Sciatic nerve (tissue), 2 donors: ENCODE measurements at places on chromosomes 16 and 17. TPM values are rescaled to one million over a fixed set of nuclear protein-coding genes. Genes with fewer than 3 reads are reported as not detected.

Gene SLC38A8
- not detected for total RNA-seq

Gene OR3A2
- 0.67 TPM for total RNA-seq

Gene FBXL16
- 6.5 TPM for total RNA-seq

Gene IL17C
- total RNA-seq: not detected

Gene HOXB8
- 0.98 TPM for total RNA-seq

Gene LPO
- total RNA-seq: not detected

Gene ABCA9
- total RNA-seq: 118 TPM

Gene ABCA5
- 39.4 TPM for total RNA-seq

Gene NECAB2
- total RNA-seq: 0.80 TPM

Gene APOBR
- 2.9 TPM for total RNA-seq

Gene PCGF2
- 56.2 TPM for total RNA-seq

Gene CDK5R1
- total RNA-seq: 1.3 TPM

Gene MC1R
- total RNA-seq: 5.8 TPM

Gene KRT33A
- not detected for total RNA-seq

Gene TP53TG3F
- total RNA-seq: not detected

Gene RNF43
- total RNA-seq: 0.67 TPM

Gene CCL16
- 1.1 TPM for total RNA-seq

Gene CTRL
- 0.98 TPM for total RNA-seq

Gene SLC5A11
- total RNA-seq: not detected

Gene PNMT
- 1.3 TPM for total RNA-seq

Gene NOD2
- total RNA-seq: 4.3 TPM

Gene GDE1
- total RNA-seq: 43.2 TPM

Gene ZSCAN10
- total RNA-seq: not detected

Gene CPNE7
- not detected for total RNA-seq

Gene KRT34
- not detected for total RNA-seq

Gene COASY
- total RNA-seq: 45.2 TPM

Gene ATP1B2
- 14.3 TPM for total RNA-seq

Gene TNFSF12
- total RNA-seq: 63.9 TPM

Gene GAS2L2
- total RNA-seq: 0.13 TPM

Gene OR1F1
- total RNA-seq: not detected

Gene DBNDD1
- total RNA-seq: 1.8 TPM

Gene PYDC1
- not detected for total RNA-seq

Gene SLC5A2
- not detected for total RNA-seq

Gene DNAAF8
- total RNA-seq: 0.31 TPM

Gene EFCAB5
- total RNA-seq: 0.45 TPM

Gene CD300E
- total RNA-seq: 3.8 TPM

Gene TPSD1
- total RNA-seq: 0.27 TPM

Gene OR2C1
- total RNA-seq: 0.40 TPM

Gene PRSS53
- total RNA-seq: 3.1 TPM

Gene ADAD2
- not detected for total RNA-seq

Gene GAST
- total RNA-seq: not detected

Gene SHISA9
- 3.8 TPM for total RNA-seq

Gene CDH8
- total RNA-seq: not detected

Gene VTN
- 2.1 TPM for total RNA-seq

Gene SEC14L5
- 43.1 TPM for total RNA-seq

Gene IGFALS
- total RNA-seq: 0.22 TPM

Gene RRAD
- total RNA-seq: 6.2 TPM

Gene MAZ
- total RNA-seq: 123 TPM

Gene SLC47A1
- 8.0 TPM for total RNA-seq

Gene LUC7L
- total RNA-seq: 102 TPM

Gene IRF8
- total RNA-seq: 19.1 TPM

Gene CHD9NB
- 7.5 TPM for total RNA-seq

Gene GRIN2A
- total RNA-seq: 0.89 TPM

Gene PRR15L
- total RNA-seq: not detected

Gene VMO1
- total RNA-seq: 5.4 TPM

Gene TNFRSF13B
- not detected for total RNA-seq

Gene IL32
- 32.6 TPM for total RNA-seq

Gene ALDH3A1
- total RNA-seq: 0.76 TPM

Gene SLFN12L
- 6.0 TPM for total RNA-seq
